Naive thymus-derived CD4-positive, alpha-beta T cell (primary cell): ENCODE measurements at places on chromosomes 2 and 18.

- no peak for DNase-seq
These were observed 98.9 kb upstream of the ITGB6 start for GRCh38 chr2:160298960-160299359.

GRCh38 chr2:57443086-57443485 lies 603.5 kb upstream of the VRK2 start:
- no peak for DNase-seq

GRCh38 chr2:212520340-212520739 lies 18.3 kb downstream of the ERBB4 start:
- DNase-seq = no peak

DNA sequence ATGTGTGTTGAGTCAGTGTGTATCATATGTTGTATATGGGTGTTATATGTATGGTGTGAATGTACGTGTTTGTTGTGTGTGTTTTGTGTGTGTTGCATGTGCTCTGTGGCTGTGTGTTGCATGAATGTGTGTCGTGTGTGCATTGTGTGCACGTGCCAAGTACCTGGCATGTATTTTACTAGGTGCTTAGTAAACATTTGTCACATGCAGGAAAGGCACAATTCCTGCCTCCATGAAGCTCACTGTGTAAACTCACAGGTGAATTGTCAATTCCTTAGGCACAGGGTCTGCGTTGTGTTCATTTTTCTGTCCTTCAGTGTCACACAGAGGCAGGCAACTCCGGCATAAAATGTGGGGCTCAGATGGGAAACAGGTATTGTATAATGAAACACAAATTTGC lies 22.3 kb upstream of the IL1R1 start:
- DNase-seq = no peak

DNA sequence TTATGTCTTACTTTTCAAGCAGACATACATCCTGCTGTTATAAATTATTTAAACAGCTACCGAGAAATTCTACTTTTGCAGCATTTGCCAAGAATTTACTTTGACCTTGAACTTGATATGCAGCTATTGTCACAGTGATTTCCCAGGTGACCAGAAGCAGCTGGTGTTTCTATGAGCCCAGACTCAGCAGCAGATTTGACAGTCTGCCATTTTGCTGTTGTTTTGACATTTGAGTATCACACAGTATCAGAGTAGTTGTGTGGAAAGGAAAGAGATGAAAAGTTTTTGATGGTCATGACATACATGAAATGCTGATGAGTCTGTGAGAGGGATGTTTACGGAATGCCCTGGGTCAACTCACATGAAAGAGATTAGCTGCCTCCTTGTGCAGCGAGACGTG lies 6.6 kb upstream of the CCDC195 start:
- DNase-seq = no peak

DNA sequence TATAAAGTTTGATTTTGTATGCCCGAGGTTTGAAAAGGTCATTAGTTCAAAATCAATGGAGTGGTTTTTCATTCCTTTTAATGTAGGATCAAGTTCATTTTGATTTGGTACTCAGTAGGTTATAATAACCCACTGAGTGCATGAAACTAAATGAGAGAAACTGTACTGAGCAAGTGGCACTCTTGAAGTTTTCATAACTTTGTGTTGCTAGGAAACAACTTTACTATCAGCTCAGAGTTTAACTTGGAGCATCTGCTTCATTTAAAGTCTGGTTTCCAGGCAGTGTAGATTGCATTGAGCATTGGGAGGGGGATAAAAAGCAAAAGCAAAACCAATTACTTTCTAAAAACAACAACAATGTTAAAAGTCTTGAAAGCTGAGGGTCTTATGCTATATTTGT lies 1361.6 kb upstream of the CHAC2 start:
- DNase-seq = no peak

DNA sequence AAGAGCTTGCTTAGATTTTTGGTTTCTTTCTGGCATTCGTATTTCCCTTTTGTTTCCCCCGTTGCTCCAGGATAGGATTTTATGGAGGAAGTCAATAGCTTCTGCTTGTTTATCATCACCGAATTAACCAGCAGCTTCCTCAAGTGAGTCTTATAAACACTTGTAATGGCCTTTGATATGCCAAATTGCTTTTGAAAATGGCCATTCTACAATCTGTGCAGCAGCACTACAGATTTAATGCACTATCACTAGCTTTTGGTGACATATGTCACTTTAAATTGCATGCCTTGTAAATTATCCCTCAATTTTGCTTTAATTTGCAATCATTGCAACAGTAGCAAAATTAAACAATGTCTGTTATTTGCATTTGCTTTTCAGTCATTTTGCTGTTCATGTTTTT lies 774.7 kb downstream of the METTL4 start:
- DNase-seq = no peak

- DNase-seq = no peak
These were observed 15.1 kb upstream of the SUCLG1 start for GRCh38 chr2:84474176-84474575.

GRCh38 chr2:119732601-119733164 lies 27.0 kb upstream of the PTPN4 start:
- DNase-seq = no peak

GRCh38 chr2:136468799-136469369 lies 296.5 kb upstream of the THSD7B start:
- DNase-seq = no peak

DNA sequence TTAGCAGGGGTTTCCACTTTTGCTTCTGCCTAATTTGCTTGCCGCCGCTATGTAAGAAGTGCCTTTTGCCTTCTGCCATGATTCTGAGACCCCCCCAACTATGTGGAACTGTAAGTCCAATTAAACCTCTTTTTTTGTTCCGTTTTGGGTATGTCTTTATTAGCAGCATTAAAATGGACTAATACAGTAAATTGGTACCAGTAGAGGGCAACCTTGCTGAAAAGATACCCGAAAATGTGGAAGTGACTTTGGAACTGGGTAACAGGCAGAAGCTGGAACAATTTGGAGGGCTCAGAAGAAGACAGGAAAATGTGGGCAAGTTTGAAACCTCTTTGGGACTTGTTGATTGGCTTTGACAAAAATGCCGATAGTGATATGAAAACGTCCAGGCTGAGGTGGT lies 216.1 kb upstream of the FSIP2 start:
- DNase-seq = no peak

DNA sequence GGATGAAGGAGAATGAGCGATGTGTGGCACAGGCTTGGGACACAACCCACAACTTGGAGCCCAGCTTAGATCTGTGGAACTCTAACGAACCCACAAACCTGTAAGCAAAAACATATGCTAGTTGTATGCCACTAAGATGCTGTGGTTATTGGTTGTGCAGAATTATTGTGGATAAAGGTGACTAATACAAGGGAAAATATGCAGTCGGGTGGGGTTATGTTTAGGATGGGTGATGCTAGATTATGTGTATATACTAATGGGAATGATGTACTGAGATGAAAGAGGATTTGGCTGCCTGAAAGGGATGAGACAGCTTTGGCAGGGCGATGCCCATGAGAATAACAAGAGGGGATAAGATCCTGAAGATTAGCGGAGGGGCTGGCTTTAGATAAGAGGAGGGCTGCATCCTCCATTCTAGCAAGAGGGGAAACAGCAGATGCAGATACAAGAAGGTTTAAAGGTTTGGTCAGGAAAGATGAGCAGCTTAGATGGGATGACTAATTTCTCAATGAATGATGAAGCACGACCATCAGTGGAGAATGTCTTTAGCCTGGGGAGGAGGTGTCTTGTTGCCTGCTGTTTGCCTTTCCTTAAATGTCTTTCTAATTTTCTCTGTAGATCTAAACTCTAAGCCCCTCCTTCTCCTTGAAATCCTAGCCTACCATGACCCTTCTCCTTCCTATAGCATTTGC lies 49.6 kb downstream of the GALNT14 start:
- DNase-seq = no peak

DNA sequence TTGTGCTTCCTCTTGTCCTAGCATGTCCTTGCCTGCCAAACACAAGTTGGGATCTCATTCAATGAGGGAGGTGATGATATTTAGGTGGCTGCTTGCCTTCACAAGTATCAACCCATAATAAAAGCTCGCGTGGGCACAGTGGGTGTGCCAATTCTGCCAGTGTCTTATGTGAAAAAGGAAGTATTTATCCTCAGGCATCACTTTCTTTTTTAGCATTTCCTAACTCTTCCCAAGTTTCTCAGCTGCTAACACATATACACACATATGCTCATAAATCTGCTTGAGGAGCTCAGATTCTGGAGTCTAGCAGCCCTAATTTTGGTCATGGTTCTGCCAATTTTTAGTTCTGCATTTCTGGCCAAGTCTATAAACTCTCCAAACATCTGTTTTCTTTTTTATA lies 319.5 kb upstream of the HNMT start:
- no peak for DNase-seq

DNA sequence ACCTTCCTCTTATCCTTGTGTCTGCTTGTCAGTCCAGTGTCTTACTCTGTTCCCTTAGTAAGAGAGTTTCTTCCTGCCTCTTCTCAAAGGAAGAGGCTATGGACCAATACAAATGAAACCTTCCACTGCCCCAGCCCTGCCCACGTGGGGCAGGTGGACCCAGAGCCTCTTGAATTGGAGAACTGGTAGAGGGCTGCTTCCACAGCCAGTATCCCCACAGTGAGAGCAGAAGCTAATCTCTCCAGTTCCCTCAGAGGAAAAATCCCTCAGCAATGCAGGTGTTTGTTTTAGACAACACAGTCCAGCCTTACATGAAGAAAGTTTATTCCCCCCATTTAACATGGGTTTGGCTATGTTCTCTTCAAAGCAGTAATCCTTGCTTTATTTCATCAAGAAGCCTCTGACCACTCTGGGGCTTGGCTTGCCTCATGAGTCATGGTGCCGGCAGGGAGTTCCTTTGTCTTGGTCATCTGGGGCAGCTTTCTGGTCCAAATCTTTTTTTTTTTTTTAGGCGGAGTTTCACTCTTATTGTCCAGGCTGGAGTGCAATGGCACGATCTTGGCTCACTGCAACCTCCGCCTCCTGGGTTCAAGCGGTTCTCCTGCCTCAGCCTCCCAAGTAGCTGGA lies 6.5 kb upstream of the CYBRD1 start:
- no peak for DNase-seq

DNA sequence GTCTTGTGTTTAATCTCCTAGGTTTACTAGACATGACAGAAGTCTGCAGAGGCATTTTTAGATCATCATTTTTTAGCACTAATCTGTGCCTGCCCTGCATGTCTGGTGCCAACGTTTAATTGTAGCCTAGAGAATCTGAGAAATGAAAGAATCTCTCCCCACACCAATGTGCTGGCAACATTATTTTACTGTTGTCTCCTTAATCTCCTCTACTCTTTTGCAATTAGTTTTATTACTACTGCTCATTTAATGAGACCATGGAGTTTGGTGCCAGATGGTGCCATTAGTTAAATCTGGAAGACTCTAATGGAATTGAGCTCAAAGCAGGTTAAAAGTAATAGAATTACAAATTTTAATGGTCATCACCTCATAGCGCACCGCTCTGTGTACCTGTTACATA lies 4.0 kb upstream of the SPP2 start:
- DNase-seq = no peak

DNA sequence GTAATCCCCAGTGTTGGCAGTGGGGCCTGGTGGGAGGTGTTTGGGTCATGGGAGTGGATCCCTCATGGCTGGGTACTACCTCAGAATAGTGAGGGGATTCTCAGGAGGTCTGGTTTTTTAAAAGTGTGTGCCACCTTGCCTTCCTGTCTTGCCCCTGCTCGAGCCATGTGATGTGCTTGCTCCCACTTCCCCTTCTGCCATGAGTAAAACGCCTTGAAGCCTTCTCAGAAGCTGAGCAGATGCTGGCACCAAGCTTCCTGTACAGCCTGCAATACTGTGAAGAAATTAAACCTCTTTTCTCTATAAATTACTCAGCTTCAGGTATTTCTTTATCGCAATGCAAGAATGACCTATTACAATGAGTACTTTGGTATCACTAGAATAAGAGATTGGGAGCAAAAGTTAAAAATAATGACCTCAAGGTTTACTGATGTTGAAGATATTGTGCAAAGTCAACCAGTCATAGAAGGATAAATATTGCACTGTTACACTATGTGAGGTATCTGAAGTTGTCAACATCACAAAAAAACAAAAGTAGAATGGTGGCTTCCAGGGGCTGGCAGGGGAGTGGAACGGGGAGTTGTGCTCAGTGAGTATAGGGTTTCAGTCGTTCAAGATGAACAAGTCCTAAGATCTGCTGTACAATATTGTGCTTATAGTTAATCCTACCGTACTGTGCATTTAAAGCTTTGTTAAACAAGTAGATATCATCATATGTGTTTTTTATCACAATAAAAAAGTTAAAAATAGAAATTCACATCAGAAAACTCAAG lies 938.3 kb upstream of the CNTNAP5 start:
- no peak for DNase-seq

- DNase-seq = no peak
These were observed at the start of gene SULT1C3 for GRCh38 chr2:108239786-108240185. TSS of gene SULT1C3 (plus strand) at chr2:108239968. CDS start at chr2:108247195, 7,227 bp downstream.

DNA sequence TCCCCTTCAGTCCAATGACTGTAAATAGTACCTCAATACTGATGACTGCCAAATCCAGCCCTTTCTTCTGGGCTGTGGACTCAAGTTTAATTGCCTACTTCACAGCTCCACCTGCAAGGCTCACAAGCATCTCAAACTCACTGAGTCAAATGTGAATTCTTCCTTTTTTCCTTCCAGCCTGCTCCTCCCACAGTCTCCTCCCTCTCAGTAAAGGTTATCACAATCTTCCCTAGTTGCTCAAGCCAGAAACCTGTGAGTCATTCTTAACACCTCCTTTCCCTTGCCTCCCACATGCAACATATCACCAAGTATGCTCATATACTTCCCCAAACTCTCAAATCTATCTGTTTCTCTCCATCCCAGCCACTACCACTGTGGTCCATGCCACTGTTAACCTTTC lies 3.7 kb upstream of the MFSD6 start:
- DNase-seq = no peak

GRCh38 chr2:158458617-158458920 lies 1.8 kb downstream of the PKP4 start:
- DNase-seq = no peak

DNA sequence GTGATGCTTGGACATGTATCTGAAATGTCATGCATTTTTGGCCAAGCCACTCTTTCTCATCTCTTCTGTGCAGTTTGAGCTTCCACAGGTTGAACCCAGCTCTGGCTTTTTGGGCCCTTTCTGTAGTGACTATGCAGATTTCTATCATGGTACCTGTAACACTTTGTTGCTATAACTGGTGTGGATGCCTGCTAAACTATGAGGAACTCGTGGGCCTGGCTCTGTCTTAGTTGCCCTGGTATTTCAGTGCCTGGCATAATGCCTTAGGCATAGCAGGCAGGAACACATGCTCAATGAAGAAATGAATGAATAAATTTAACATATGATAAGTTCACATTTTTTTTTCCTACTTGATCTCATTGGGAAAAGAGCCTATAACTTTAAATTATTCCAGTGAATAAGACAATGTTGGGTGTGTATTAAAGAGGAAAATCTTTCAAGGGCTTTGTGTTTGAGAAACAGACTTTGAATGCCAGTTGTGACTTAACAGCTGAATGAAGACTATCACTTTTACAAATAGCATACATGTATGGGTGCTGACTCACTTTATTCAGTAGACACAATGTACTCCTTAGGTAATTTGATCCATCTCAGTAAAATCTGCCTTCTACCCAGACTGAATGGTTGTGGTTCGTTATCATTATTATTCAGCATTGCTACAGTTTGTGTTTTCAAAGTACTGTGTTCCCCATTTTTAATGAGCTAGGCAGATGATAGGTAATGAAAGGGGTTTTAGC lies 86.4 kb upstream of the MAP4K3 start:
- no peak for DNase-seq
